Fibroblast of the conjunctiva (primary cell): ENCODE measurements at places on chromosomes 3 and 15.
A peak's percentile ranks its signal among the peaks of the same experiment; 100 is the strongest.

DNA sequence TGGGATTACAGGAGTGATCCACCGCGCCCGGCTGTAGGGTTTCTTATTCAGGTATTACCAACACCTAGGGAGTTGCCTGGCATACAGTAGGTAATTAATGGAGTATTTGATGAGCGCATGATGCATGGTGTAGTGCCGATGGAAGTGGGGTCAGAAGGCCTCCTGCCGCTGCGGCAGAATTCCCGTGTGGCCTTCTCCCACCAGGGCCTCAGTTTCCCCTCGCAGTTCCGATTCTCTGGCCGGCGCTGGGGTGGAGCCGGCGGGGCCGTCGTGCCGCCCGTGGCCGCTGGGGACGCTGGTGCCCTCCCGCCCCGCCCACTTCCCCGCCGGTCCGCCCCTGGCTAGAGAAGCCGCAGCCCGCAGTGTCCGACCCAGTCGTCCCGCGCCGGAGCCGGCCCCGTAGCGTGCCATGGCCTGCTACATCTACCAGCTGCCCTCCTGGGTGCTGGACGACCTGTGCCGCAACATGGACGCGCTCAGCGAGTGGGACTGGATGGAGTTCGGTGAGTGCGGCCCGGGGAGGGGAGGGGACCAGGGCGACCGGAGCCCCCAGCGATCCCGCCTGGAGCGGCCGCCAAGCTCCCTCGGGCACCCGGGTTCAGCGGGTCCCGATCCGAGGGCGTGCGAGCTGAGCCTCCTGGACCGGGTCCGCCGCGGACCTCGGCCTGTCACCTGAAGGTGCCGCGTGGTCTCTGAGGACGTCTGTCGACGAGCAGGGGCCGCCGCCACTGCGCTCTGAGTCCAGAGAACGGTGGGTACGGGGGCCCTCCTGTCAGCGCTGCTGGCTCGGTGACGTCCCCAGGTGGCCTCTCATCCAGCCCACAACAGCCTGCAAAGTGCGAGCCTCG lies at the start of gene IRAK2:
Gene IRAK2 (plus strand): TSS at position 374 of the 848 bp plus-strand sequence. CDS start 36 bp downstream, at position 410.
- DNase-seq = peak; percentile 20

- DNase-seq = no peak
Measured at GRCh38 chr15:65612616-65612946, 1.6 kb upstream of the INTS14 start.

- no peak for DNase-seq
Measured at GRCh38 chr15:67146875-67147381, 81.5 kb downstream of the SMAD3 start.

DNA sequence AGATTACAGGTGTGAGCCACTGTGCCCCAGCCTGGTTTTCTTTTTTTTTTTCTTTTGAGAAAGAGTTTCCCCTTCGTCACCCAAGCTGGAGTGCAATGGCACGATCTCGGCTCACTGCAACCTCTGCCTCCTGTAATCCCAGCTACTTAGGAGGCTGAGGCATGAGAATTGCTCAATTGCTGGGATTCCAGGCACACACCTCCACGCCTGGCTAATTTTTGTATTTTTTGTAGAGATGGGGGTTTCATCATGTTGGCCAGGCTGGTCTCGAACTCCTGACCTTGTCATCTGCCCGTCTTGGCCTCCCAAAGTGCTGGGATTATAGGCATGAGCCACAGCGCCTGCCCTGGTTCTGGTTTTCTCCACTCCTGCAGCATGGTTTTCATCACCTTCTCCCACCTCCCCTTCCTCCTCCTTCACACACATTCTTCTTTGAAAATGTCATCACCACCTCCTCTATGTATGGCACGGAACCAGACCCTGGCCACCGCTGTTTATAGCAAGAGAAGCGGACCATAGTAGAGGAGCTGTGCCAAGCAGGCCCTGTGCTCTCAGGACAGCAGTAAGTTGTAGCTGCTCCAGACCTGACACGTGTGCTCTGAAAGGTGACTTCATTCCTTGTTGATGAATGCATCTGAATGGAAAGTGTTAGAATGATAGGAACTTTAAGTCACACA lies 14.6 kb upstream of the AHSG start:
- DNase-seq = no peak

GRCh38 chr15:69082021-69082502 lies 67.6 kb downstream of the NOX5 start:
- DNase-seq = peak; percentile 20

- no peak for DNase-seq
Measured at GRCh38 chr15:82624008-82624407, 23.2 kb downstream of the CPEB1 start.

GRCh38 chr3:130850044-130850797 lies 43.7 kb upstream of the ATP2C1 start:
- peak; percentile 18 for DNase-seq

- no peak for DNase-seq
Measured at GRCh38 chr3:162555761-162556160, 1059.2 kb downstream of the OTOL1 start.
